ENCODE measurements at places on chromosomes 11 and 22.

DNA sequence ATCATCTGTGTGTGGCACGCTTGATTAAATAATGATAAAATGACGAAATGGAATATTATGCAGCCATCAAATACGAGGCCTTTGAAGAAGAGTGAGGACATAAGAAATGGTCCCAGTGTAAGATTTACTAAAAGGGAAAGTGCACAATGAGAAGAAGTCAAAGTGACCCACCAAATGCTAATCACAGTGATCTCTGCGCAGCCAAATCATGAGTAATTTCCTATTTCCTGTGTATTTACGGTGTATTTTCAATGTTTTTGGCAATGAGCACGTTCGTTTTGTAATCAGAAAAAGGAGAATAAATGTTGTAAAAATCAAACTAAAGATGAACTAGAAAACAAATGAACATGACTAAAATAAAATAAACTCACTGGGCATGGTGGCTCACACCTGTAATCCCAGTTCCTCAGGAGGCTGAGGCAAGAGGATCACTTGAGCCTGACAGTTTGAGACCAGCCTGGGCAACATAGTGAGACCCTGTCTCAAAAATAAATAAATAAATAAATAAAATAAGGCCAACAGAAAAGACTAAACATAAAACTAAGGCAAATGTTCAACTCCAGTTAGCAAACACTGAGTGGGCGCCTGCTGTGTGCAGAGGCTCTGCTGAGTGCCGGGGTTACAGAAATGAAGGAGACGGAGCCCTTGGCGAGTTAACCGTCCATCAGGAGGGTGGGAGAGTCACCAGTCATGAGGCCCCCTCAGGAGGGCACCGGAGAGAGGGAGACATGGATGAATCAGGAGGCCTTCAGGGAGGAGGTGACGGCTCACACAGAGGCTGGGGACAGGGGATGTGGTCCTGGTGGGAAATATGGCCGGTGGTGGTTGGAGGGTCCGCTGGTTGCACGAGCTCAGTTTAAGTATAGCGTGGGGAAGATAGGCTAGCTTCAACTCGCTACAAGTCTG, 26.0 kb upstream of the CBX7 start:
- no peak for DNase-seq

GRCh38 chr11:9571071-9571762, 2.3 kb upstream of the WEE1 start:
- no peak for DNase-seq

DNA sequence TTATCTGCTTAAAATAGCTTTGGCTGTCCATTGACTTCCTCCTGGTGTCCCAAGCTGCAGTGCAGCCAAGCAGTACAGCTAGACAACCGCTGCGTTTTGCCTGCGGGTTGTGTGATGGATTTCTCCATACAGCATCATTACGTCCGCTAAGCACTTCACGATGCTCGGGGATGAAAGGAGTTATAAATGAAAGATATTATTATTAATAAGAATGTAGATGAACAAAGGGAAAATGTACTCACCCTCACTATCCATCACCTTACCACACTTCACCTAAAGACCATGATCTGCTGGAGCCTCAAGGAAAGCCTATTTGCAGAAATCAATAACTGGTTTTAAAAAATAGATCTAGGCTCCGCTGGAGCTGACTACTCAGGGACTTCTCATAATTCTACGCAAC, 509.1 kb downstream of the OPCML start:
- DNase-seq = no peak

DNA sequence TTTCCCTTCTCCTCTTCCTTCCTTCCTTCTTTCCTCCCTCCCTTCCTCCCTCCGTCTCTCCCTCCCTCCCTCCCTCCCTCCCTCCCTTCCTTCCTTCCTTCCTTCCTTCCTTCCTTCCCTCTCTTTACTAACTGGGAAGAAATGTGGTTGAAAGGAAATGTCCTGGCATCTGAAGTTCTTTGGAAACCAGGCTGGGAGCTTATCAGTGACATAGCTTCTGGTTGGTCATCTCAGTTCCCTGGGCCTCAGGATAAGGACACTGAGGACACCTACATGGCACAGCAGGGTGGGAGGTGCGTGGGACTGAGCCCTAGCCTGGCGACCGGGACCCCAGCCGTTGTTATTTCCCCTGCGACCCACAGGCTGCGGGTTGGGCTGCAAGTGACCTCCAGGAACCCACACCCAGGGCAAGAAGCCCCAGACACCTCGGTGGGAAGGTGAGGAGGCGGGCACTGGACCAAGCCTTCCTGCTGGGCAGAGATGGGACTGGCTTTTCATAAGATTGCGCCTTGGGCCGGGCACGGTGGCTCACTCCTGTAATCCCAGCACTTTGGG, 1486.5 kb downstream of the TBC1D22A start:
- DNase-seq = no peak

GRCh38 chr11:64230985-64231365, 627 bp downstream of the DNAJC4 start:
- DNase-seq = no peak

DNA sequence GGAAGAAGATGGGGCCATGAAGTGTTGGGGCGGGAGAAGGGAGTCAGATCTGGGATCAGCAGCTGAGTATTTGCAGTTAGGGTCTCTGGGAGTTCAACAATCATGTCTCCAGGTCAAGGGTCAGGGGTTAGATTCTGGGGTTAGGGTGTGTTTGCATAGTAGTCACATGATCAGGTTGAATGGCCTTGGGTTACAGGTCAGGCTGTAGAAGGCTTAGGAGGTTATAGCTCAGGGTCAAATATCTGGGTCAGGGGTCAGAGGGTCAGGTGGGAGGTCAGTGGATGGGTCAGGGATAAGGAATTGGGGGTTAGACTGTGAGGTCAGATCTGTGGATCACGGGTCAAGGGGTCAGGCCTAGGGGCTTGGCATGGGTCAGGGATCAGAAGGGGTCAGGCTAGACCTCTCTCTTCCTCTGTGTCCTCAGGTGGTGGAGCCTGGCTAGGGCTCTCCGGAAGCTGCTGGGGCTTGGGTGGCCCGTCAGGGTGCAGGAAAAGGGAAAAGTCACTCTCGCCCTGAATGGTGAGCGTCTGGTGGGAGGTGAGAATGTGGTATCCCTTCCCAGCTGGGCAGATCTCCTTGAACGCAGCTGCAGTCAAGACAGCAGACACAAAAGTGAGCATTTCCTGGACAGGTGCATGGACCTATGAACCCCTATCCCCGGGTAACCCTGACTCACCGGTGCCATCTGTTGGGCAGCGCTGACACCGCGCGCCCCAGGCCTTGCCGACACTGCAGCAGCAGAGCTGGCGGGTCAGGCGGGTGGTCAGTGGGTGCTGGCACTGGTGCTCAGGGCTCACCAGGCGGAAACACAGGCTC, 6.4 kb downstream of the LTBP3 start:
- DNase-seq = peak; percentile 77

GRCh38 chr22:19639610-19640135, 74.6 kb upstream of the SEPTIN5 start:
- DNase-seq = no peak

DNA sequence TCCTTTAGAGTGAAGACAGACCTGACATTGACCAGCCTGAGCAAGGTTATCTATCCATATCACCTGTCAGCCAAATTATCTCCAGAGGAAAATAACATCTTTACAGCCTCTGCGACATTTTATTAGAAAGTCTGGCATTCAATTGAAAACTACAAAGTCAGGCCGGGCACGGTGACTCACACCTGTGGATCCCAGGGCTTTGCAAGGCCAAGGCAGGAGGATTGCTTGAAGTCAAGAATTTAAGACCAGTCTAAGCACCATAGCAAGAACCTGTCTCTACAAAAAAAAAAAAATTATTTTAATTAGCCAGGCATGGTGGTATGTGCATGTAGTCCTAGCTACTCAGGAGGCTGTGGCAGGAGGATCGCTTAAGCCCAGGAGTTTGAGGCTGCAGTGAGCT, 141.6 kb downstream of the RCN1 start:
- DNase-seq = no peak

- no peak for DNase-seq
Observed at GRCh38 chr22:30542811-30543188, 3.7 kb downstream of the SEC14L6 start.

DNA sequence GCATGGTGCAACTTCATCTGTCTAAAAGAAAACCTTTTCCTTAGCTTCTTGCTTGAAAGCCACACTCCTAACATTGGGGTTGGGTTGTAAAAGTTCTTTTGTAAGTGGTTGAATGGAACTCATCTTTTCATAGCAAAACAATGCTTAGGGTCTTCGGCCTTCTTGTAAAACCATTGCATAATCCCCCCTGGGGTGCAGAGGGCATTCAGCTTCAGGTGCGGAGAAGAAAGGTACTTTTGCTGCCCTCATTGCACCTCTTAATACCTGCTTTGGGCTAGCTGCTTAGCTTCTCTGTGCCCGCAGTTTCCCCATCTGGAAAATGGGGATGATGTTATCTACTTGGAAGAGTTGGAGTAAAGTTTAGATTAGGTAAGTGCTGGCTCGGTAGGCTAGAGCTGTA, 10.1 kb downstream of the TEAD1 start:
- no peak for DNase-seq

- DNase-seq = no peak
Observed at GRCh38 chr22:44529827-44530523, 31.9 kb upstream of the RTL6 start.

DNA sequence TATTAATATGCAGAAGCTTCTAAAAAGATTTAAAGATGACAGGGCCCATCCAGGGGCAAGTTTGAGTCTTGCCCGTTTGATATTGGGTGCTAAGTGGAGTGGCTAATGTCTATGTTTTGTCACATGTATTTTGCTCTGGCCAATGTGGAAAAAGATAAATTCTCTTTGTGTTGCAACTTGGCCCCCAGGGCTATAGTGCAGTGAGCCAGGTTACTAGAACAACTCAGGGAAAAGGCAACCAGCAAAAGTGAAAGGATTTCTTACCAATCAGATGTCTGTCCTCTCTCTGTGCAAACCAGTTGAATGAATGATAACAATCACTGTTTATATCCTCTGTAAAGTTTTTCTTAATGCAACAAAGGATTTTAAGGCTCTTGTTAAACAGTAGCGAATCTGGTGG, 4.6 kb upstream of the CLNS1A start:
- DNase-seq = no peak

GRCh38 chr22:21686634-21687393, 21.0 kb downstream of the PPIL2 start:
- no peak for DNase-seq

GRCh38 chr11:61616434-61616833, 35.6 kb upstream of the SYT7 start:
- DNase-seq = no peak

DNA sequence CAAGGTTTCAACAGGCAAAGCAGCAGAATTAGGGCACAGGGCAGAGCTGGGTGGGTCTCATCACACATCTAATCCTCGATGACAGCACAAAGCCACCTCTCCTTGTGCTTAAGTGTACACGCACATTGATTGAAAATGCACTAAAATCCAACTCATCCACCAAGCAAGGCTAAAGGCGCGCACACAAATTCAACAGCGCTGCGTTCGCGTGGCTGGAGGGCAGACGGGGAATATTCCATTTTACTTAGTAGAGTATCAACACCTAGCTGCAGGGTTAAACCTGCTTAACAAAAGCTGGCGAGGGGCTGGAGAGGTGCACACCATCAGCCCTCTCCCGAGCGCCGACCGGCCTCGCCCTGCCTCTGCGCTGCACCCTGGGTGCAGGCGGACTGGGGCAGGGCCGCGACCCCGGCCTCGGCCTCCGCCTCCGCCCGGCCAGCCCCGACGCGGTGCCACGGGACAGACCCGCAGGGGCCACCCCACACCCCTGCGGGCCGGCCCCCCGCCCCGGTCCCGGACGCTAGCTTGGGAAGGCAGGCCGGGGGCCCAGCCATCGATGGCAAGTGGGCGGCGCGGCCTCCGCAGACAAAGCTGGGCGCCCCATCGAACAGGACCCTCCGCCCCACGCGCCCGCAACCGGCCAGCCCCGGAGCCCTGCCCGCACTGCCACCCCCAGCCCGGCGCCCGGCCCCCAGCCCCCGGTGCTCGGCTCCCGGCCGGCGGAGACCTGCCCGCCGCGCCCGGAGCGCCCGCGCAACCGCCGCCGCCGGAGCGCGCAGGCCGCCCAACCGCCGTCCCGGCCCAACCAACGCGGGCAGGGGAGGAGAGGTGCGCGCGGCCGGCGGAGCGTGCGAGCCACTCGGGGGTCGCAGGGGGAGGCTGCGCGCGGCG, 929 bp downstream of the PRDM10 start:
- DNase-seq = peak; percentile 51

GRCh38 chr11:92739041-92739440, 230.4 kb upstream of the MTNR1B start:
- DNase-seq = no peak

DNA sequence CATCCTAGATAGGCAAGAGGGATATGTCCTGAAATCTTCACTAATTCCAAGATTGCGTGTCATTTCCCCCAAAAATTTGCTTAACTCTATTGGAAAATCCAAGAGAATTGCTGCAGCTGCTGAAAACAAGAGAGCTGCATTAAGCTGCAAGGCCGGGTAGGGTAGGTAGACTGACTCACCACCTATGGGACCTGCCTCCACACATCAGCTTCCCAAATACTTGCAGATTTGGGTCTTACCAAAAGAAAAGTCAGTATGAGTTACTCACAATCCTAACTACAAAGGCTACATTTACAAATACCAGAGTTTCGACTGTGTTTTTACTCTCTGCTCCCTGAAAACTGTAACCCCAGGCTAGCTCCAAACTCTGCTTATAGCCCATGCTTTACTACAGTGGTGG, 142.5 kb upstream of the TEAD1 start:
- no peak for DNase-seq

DNA sequence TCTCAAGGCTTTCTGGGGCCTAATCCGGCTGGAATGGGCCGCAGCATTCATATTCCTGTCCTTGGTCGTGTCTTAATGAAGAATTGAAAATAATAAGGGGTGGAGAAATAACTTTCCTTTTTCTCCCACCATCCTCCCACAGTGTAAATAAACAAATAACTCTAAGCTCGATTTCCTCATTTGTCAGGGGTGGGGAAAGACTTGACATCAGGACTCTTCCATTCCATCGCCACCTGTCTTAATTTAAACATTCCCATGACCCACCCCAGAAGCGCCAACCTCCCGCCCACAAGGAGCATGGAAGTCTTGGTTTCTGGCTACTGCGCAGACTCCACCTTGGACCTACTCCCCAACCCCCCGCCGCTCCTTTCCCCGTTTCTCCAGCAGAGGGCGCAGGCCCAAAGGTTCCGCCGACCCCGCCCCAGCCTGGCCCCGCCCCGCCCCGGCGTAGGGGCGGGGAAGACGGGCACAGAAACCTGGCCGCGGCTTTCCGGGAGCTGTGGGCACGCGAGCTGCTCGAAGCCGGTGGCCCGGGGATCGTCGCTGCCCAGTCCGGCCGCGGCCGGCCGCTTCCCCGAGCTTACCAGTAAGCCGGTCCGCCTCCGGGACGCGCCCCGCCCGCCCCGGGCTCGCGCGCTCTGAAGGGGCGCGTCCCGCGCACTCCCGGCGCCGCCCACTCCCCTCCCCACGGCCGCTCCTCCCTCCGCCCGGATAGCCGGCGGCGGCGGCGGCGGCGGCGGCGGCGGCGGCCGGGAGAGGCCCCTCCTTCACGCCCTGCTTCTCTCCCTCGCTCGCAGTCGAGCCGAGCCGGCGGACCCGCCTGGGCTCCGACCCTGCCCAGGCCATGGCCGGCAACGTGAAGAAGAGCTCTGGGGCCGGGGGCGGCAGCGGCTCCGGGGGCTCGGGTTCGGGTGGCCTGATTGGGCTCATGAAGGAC, at the start of gene CBL:
Gene CBL (plus strand): TSS at position 766 of the 937 bp plus-strand sequence. CDS start 79 bp downstream, at position 845.
- peak; percentile 98 for DNase-seq
